Activated T-helper 9 cell treated with anti-CD3 and anti-CD28 coated beads, Interleukin-2, amount 50 U/mL, for 16 hours (primary cell): ENCODE measurements at places on chromosomes 3 and 15.

- no peak for DNase-seq
Observed at GRCh38 chr3:160641665-160642309, 35.2 kb upstream of the ARL14 start.

DNA sequence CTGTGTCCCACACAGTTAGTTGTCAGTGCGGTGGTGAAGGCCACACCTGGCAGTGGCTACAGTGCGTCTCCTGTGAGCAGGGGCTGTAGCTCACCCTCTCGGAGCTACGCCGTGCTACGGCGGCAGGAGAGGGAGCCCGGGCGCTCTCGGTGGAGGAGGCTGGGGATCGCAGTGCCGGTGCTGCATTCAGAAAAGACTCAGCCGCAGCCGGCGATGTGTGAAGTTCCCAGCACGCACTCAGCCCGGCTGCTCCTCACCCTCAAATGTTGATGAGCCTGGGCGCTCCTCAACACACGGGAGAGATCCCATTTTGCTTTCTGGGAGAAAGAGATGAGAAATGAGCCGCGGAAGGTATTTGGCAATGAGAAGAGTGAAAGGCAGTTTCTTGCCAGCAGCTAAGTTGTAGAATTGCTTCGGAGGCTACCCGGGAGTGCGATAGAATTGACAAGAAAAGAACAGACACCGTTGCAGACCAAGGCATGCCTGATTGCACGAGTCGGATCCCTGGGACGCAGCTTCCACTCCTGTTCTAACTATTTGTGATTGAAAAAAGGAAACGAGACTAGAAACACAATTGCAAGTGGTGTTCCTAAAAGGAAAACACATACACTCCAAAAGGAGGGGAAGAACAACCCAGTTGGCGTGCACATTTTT is at the start of gene UNC13C:
TSS of gene UNC13C (plus strand) at position 189 of the 654 bp plus-strand sequence. CDS start 34,463 bp downstream, outside the sequence.
- DNase-seq: no peak

DNA sequence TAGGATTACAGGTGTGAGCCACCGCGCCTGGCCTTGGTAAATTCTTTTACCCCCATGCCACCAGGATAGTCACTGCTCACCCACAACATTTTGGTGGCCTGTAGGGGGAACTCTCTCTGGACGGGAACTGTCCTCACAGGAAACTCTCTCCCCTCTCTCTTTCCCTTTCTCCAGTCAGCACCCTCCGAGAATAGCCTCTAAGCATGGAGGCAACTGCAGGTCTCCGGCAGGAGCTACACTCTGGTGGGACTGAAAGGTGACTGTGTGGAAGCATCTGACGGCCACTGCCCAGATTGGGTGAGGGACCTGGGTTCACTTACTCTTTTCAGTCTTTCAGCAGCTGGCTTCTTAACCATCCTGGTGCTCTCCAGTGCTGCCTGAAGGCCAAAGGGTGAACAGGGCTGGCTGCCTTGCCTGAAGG is 21.3 kb downstream of the TRANK1 start:
- no peak for DNase-seq

DNA sequence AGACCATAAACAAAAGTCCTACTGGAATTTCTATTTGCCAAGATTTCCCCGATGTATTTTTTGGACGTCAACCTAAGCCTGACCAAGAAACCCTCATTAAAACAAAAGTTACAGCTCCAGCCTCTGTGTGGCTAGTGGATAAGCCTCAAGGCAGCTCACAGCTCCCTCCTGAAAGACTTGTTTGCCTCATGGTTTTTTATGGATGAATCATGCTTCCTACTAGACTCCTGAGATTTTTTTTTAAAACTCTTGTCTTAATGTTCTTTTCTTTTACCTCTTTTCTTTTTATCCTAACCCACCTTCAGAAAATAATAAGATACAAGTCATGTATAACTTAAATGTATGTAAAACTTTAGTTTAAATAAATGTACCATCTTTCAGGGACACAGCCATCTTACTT is 52.4 kb downstream of the SUCNR1 start:
- DNase-seq: no peak

- DNase-seq: no peak
Observed at GRCh38 chr3:45868213-45868612, 18.1 kb upstream of the CCR9 start.

DNA sequence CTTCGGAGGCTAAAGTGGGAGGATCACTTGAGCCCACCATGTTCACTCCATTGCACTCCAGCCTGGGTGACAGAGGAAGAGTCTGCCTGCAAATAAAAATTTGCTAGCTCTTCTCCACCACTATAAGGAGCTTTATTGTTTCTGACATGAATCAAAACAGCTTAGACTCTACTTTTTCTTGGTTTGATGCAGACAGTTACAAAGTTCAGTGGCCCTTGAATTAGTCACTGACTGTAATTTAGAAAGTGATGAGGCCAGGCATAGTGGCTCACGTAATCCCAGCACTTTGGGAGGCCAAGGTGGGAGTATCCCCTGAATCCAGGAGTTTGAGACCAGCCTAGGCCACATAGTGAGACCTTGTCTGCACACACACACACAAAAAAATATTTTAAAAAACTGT is 172.4 kb upstream of the CGNL1 start:
- DNase-seq: no peak

DNA sequence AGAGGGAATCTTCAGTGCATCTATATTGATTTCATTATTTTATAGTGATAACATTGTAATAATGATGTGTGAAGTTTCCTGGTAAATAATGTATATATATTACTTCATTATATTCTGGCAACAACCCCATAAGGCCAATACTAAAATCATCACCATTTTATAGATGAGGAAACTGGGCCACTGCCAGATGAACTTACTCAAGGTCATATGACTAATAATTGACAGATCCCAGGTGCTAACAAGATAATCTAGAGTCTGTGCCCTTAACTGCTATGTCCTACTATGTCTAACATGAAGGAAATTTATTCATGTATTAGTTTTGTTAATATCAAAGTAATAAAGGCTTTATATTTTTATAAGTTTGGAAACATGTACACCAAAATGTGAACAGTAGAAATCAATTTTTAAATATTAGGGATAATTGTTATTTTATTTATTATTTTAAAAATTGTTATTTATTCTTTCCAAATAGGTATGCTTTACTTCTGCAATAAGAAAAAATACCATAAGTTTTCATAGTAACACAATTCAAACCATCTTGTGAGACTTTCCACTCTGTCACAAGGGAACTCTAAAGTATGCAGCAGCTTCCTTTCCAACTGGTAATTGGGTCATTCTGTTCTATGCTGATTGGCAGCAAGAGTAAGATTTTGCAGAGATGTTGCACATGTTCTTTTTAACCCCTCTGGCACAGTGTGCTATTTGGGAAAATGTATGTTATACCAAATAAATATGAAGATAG is 90.8 kb upstream of the CMC1 start:
- DNase-seq: no peak

DNA sequence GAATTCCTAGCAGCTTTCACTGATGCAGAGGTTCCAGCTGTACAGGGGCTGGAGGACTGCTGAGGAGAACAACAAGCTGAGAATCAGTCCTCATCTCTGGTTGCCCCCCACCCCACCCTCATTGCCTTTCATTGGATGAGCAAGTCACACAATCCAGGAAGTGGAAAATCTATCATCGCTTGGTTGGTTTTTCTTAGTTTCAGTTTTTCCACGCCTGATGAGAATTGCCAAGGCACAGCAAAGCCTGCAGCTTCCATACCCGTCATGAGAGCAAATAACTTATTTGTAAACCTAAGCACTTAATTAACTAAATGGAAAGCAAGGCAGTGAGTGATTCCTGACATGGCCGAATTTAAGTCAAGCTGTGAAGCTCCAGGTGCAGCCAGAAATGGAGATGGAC is 21.4 kb upstream of the LIPC start:
- no peak for DNase-seq

- no peak for DNase-seq
Observed at GRCh38 chr3:49006408-49007067, 653 bp upstream of the WDR6 start.

DNA sequence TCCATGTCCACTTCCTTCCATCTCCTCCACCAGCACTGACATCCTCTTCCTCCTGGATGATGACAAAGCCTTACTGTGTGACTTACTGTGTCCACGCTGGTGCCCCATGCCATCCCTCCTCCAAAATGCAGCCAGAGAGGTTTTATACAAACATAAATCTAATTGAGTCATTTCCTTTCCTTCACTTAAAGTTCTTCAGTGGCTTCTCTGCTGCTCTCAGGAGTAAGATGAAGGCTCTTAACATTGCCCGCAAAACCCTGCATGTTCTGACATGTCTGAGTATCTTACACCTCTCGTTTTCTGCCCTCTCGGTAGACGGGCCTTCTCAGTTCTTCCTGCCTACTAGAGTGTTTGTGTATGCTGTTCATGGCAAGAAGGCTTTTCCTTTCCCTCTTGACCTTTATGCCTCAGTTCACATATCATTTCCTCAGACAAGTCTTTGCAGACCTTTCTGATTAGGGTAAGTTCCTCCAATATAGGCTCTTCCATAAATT is 175.5 kb downstream of the CFAP20DC start:
- DNase-seq: no peak

DNA sequence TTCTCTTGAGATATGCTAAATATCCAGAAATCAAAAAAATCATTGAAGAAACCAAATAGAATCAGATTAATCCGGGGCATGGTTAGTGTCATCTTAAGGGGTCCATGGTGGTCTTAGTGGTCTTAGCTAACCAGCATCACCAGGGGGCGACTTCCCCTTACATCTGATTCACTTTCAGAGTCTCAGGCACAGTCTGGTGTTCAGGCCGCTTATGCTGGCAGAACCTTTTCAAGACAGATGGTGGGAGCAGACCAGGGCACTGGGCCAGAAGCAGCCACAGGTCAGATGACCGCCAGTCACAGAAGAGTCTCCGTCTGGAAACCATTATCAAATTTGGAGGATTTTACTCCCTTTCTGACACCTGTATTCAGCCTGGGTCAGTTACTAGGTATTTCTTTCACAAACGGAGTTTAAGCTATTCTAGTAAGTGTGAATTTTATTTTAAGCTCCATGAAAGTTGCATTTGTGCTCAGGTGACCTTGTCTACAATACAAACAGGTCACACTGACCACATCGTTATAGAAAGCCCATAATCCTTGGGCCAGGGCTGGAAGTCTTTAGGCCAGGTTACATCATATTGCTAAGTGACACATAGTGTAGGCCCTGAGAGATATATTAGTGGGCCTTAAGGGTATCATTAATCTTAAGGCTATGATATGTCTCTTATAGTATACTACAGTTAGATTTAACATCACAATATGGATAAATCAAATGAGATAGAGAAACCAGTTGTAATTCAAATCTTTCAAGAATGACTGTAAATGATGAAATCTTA is 365.5 kb downstream of the GBE1 start:
- DNase-seq: no peak

GRCh38 chr3:115401851-115402501 is 221.3 kb upstream of the GAP43 start:
- no peak for DNase-seq

GRCh38 chr3:79148786-79149185 is 619.0 kb downstream of the ROBO1 start:
- DNase-seq: no peak

- no peak for DNase-seq
Observed at GRCh38 chr15:51226576-51227210, 111.7 kb downstream of the CYP19A1 start.

- DNase-seq: no peak
Observed at GRCh38 chr3:32376115-32376514, 15.5 kb upstream of the CMTM7 start.

DNA sequence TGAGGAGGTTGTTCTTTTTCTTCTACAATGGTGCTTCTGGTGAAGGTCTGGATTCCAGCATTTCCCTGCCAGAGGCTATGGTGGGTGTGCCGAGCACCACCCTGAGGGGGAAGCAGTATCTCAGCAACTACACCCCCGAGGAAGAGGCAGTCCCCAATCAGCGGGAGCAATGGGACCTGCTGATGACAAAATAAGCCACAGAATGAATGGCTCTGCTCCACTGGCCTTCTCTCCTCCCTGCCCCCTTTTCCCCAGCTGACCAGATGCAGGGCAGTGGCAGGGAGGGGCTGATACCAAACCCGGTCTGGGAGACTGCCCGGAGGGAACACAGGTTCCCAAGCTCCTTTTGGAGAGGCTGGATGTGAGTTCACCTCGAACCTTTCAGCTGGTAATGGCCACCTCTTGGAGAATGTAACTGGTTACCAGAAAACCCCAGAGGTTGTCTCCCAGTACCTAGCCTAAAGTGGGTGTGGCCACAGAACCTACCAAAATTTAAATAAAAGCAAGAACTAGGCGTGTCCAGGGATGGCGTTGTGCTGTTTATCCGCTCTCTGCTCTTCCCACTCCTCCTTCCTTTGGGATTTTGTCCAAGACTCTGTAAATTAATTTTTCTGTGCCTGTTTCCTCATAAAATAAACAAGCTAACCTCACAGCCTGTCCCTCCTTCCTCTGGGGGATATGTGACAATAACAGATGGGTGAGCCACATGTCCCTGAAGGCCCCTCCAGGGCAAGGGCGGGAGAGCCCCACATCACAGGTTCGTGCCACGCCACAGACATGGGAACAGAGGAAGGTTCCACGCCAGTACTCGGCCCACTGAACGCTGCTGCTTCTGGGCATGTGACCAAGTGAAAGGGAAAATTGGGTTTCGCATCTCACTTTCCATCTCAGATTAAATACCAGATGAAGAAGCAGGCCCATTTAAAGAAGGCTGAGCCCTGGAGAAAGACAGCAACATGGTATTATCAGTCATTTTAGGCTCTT is 35.1 kb upstream of the SPTBN5 start:
- DNase-seq: no peak

DNA sequence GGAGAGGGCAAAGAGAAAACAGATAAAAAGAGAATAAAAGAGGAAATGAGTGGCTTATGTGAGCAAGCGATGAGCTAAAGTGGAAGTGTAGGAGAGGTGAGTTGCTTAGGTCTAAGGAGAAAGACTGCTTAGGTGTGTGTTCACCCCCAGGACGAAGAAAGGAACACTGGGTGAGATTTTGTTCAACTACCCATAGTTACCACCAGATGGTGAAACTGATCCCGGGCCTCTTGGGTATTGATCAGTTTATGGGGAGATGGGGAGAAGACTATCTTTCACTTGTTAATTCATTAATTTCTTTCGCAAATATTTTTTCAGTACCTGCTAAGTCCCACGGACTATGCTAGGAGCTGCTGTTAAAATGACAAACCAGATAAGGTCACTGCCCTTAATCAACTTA is 33.9 kb downstream of the GAP43 start:
- no peak for DNase-seq

DNA sequence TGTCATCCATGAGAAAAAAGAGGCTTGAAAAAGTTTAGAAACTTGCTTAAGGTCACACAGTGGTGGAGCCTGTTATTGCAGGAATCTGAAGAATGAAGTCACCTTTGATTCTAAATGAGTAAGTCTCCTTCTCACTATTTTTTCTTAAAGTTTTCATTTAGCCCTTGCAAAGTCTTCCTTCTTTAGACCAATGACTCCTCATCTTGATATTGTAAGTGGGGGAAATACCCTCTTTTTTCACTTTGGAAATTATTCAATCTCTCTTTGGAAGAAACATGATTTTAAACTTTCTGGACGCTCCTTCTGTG is 787 bp upstream of the SLMAP start:
- no peak for DNase-seq
